Fibroblast of pulmonary artery (primary cell): ENCODE measurements at places on chromosomes 7 and 10.

- no peak for DNase-seq
These were observed 317.3 kb downstream of the PRPF18 start for GRCh38 chr10:13904064-13904463.

DNA sequence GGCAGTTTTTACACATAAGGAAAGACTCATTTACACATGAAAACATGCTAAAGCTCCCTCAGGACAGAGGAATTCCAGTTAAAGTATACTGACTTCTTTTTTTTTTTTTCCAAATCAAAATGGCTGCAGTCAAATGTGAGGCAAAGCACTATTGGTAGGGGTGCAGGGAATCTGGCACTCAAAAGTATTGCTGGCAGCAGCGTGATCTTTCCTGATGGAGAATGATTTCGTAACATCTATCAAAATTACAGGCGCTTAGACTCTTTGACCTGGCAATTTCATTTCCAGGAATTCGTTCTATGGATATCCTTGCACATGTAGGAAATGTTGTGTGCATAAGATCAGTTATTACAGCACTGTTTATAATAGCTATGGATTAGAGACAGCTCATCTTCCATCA, 65.7 kb downstream of the VSTM4 start:
- no peak for DNase-seq

GRCh38 chr7:29946428-29947186, 43.0 kb downstream of the SCRN1 start:
- DNase-seq: peak; percentile 54

GRCh38 chr7:43639858-43640491, 57.1 kb downstream of the STK17A start:
- DNase-seq: peak; percentile 87

DNA sequence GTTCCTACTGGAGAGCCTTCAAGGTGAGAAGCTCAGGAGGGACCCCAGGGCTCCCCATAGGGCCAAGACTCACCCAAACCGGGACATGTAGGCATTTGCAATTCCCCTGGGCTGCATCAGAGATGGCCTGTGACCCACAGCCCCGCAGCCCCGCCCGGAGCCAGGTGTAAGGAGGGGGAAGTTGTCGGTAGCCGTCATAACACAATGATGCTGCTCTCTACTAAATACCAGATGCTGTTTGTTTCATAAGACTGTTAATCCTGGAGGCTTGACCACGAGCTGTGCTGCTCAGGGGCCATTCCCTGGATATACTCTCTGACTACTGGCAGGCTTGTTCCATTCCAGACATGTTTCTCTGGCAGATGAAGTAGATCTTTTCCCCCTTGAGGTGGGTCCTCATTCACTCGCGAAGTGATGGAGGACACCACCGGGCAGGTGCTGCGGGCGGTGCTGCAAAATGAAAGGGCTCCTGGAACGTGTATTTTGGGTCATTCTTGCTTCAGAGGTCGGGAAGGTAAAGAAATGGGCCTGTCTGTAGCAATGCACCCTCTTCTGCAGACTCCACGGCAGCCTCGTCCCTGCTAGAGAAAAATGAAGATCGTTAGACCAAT, 61.1 kb downstream of the MKI67 start:
- DNase-seq: peak; percentile 26

GRCh38 chr7:100384628-100385294, 11.5 kb downstream of the PILRA start:
- no peak for DNase-seq

- no peak for DNase-seq
These were observed 203.5 kb downstream of the CTNNA3 start for GRCh38 chr10:67492317-67493019.

DNA sequence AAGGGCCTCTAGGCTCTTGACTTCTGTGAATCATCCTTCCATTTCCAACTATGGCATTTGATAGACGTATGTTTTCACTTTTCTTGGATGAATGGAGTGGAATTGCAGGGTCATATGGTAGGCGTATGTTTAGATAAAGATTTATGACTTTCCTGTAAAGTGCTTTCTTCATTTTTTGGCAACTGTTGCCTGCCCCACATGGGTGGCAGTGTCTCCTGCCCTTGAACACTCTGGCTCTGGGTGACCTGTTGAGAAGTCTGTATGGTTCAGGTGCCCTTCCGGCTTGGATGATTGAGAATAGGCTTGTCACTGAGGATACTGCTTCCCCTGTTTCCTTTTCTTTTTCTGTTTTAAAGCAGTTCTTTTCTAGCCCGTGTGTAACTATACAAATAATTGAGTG, 23.1 kb downstream of the RET start:
- no peak for DNase-seq
